GM04503 (cell line): ENCODE measurements at places on chromosomes 3 and 15.

DNA sequence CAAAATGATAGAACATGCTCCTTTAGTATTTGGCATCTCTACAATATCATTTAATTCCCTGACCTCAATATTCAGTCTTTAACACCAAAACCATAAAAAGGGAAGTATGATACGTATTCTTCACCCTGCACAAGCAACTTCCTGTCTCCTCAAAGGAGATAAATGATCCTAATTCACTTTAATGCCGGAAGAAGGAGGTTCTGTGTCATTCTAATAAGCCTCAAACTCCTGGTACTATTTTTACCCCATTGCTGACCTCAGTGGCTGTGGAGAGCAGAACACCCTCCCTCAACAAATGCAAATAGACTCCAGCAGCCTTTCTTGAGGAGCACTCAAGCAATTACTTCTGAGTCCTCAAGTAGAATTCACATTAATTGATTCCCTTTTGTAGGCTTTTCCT, 173.3 kb downstream of the TMEM108 start:
- DNase-seq, result no peak

DNA sequence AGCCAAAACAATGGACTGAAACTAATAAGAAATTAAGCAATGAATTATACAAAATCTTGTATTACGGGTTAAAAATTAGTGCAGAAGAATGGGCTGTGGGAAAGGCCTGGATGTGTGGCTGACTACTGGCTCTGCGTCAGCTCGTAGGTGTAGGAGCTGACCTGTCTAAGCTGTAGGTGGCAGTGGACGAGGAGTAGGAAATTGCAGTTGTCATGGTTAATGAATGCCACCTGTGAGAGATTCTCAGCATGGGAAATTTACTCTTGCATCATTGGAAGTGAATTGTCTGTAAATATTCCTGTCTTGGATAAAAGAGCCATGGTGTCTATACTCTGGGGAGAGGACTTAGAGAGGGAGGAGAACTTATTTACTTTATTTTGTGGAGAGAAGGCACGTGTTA, 23.4 kb downstream of the CHRNA7 start:
- no peak for DNase-seq

DNA sequence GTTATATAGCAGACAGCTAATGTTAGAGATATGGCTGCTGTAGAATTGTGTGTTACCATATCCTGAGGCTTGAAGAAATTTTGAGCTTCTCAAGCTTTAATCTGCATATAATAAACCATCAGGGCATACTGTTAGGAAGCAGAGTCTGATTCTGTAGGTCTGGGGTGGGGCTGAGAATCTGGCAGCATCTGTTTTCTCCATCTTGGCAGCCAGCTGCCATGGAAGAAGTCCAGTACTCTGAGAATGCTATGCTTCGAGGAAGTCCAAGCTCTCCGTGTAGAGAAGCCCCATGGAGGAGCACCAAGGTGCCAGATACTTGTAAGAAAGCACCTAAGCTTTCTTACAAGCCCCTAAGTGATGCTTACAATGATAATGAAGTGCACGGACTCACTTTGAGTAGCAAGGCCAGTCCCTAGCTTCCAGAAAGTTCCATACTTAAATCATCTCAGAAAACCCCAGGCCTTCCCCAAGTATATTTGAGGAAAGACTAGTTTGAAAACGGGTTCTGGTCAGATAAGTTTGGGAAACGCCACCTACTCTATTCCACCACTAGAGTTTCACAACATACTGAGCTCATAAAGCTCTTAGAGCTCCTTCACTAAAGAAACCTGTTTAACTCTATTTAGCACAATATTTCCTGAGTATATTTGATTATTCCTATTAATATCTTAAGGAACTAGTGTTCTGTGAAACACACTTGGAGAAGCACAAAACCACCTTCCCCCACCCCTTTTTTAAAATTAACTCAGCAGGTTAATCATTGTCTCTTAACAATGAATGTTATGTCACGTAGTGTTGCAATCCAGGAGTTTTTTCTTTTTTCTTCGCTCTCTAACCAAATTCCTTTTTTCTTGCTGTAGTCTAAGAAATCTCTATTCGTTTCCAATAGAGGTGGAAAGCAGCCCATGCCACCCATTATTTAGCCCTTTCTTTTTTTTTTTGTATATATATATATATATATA, 59.9 kb upstream of the RASGRP1 start:
- DNase-seq, result no peak

GRCh38 chr3:59809710-59810444, 760.1 kb upstream of the CFAP20DC start:
- DNase-seq, result no peak

DNA sequence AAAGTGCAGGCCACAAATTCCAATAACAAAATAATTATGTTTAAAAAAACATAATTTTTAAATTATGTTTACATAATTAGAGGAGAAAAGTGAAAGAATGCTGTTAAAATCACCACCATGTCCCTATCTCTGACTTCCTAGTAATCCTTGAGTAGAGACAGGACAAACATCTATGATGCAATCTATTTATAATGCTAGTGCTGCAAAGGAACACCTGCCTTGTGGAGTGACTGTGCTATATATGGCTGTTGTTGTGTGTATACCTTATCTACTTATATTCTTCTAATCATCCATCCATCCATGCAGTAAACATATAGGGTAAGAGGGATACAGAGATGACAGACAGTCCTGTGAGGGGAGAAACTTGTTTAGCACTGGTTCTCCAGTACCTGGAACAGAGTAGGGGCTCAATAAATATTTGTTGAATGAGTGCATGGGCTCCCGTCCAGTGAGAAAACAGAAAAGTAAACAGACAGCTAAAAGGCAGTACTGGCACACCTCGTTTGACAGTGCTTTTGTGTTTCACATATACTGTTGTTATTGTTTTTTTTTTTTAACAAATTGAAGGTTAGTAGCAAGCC, 229.3 kb upstream of the UBE2E1 start:
- no peak for DNase-seq

GRCh38 chr3:39780352-39780751, 29.1 kb upstream of the MYRIP start:
- no peak for DNase-seq

- DNase-seq, result no peak
These were observed 294.7 kb downstream of the ERC2 start for GRCh38 chr3:56173601-56174000.

GRCh38 chr3:58308728-58309127, 2.4 kb downstream of the HTD2 start:
- DNase-seq, result no peak
